ENCODE measurements at places on chromosomes 12 and 14.

- DNase-seq, result no peak
These were observed 30.6 kb upstream of the OSBPL8 start for GRCh38 chr12:76590131-76590530.

GRCh38 chr14:104353921-104354701 is 215.7 kb downstream of the KIF26A start:
- DNase-seq, result no peak

- DNase-seq, result no peak
These were observed 198.5 kb upstream of the PPFIA2 start for GRCh38 chr12:81957631-81958030.

GRCh38 chr12:32025906-32026305 is 66.7 kb downstream of the RESF1 start:
- no peak for DNase-seq

GRCh38 chr12:131621701-131622421 is 89.0 kb upstream of the SFSWAP start:
- DNase-seq, result no peak

DNA sequence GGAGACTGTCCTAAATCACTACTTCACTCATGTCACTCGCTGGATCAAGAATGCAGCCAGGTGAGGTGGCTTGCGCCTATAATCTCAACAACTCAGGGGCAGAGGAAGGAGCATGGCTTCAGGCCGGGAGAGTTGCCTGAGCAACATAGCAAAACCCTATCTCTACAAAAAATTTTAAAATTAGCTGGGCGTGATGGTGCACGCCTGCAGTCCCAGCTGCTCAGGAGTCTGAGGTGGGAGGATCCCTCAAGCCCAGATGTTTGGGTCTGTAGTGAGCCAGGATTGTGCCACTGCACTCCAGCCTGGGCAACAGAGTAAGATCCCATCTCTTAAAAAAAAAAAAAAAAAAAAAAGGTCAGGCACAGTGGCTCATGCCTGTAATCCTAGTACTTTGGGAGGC is 5.9 kb downstream of the SMAGP start:
- no peak for DNase-seq

DNA sequence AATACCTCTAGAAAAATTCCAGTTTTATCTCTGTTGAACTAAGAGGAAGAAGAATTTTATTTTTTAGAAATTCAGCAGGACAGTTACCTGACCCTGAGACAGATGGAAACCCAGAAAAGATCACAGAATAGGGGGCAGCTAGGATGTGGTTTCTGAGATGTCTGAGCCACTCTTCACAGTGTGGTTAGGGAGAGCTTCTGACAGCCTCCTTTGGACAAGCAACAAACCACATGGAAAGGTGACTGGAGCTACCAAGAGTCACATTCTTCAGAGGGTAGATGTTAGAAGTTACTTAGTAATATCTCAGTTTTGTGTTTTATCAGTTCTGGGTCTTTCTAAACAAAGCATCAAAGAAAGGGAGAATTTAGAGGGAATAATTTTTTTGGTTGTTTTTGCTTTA is 117.3 kb upstream of the NAP1L1 start:
- no peak for DNase-seq

- no peak for DNase-seq
These were observed 47.8 kb downstream of the FERMT2 start for GRCh38 chr14:52902971-52903619.

DNA sequence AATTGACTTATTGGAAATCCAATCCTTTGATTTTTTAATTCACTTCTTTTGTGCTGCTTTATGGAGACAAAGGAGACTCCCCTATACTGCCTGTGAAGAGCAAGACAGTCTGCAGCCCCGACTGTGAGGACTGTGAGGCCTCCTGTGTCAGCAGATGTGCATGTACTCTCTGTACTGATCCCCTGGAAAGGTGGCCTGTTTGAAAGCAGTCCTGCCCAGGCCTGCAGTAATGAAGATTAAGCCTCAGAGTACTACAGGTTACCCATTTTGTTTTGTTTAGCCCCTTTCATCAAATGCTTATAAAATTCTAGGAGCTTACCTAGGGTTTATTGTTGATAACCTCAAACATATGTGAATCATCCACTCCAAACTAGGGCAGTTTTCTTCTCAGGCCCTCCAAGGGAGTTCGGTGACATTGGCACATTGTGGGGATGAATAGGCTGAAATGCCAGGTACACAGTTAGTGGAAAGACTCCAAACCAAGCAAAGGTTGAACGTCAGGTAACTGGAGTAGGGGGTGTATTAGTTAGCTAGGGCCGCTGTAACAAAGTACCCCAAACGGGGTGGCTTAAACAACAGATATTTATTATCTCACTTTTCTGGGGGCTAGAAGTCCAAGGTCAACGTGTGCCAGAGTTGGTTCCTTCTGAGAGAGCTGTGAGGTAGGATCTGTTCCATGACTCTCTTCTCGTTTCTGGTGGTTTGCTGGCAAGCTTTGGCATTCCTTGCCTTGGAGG is 208.7 kb upstream of the BCL2L14 start:
- no peak for DNase-seq

GRCh38 chr12:106913456-106913855 is 42.3 kb upstream of the TMEM263 start:
- no peak for DNase-seq

DNA sequence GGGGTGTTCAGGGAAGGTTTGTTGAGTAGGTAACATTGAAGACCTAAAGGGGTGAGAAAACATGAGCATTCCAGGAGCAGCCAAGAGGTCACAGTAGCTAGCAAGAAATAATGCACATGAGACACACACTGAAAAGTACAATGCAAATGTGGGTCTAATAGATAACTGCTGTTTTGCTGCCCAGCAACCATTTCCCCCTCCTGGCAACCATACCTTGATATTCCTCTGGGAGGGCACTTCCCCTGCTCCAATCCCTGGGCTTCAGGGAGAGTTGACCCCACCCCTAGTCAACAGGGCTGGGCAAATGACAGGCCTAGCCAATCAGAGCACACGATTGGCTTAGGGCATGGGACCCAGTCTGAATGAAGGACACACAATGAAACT is 8.5 kb upstream of the ACTN1 start:
- peak; percentile 17 for DNase-seq

GRCh38 chr14:99213101-99213500 is 58.9 kb downstream of the BCL11B start:
- no peak for DNase-seq

GRCh38 chr14:105093431-105094192 is 28.4 kb upstream of the GPR132 start:
- DNase-seq, result peak; percentile 53

DNA sequence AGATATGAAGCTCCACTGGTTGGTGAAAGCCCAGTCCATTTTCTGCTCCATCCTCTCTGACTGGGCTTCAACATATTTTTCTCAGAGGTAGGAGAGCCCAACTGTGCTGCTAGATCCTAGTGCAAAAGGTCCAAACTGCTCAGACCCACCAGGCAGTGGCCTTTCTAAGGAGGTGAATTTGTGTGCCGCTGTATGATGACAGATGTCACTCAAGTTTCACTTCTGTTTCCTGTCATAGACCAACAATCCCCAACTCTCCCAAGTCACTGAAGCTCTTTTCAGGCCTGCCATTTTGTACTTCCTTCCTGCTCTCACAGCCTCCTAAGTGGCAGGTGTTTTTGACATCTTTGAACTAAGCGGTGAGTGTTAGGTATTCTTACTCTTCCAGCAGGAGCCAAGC is 16.4 kb upstream of the RNASE4 start:
- DNase-seq, result no peak

- no peak for DNase-seq
These were observed 84.3 kb upstream of the TTC7B start for GRCh38 chr14:90900476-90901083.

DNA sequence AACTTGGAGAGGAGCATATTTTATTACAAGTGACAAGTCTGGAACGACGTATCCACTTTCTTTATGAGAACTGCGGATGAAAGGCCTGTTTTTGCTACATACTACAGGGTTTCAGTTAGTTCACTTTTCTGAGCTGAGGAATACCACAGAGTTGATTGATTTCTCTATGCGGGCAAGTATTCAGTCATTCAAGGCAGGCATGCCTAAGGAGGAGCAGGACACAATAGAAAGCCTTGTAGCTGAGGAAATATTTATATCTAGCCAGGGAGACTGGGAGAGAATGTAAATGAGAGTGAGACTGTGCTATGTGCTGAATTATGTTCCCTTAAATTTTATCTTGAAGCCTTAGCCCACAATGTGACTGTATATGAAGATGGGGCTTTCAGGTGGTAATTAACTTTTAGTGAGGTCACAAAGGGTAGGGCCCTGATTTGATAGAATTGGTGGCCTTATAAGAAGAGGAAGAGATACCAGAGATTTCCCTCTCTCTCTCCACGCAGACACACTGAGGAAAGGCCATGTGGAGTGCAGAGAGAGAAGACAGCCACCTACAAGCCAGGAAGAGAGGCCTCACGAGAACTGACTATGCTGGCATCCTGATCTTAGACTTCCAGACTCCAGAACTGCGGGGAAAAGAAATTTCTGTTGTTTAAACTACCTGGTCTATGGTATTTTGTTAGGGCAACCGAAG is 459.0 kb upstream of the ATP2B1 start:
- DNase-seq, result no peak

- DNase-seq, result peak; percentile 49
These were observed 31.5 kb downstream of the TMEM63C start for GRCh38 chr14:77212943-77213678.

DNA sequence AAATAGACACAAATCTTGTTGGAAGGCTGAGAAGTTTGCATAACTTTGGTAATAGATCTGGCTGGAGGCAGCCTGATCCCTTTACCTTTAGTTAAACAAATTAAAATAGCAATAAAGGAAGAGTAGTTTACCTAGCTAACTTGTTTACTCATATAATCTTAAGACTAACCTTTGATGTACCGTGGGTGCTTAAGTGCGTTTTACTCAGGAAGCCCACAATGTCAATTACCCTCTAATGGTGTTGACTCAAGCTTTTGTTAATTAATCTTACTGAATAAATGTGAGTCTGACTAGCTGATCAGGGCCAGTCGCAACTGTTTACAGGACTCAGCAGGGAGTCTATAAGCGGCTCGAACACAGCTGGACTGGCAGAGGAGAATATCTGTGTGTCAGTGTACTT is 51.5 kb downstream of the FAR2 start:
- no peak for DNase-seq

DNA sequence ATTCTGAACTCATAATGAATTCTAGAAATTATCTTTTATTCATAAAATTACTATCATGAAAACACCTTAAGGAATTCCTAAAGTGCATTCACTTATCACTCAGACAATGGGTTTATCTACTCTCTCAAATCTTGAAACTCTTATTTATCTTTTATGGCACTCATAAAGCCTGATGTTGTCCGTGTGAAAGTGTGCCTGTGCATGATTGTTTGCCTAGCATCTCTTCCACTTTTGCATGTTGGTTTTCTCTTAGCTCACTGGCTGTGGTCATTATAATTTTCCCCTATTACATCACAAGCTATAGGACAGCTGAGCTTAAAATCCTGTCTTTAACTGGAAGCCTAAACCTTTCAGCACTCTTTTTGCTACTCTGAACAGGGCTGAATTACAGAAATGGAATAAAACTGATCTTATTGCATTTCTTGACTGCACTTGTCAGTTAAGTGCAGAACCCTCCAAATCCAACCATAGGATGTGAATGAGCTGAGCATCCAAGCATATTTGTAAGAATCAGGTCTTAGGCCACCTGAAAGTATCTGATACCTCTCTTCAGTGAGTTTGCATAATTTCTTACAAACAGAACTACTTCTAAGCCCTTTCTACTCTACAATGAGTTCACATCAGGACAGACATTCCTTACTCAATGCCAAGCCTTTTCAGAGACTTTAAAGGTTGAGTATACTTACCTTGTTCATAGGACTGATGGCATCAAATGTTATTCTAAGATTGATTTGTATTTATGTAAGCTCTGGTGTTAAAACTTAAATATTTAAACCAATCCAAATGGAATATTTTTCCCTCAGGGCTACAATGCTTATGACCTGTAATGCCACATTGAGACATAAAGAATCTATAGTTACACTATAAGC is 221.2 kb upstream of the KITLG start:
- DNase-seq, result no peak

GRCh38 chr12:104738331-104738730 is 219.8 kb downstream of the SLC41A2 start:
- DNase-seq, result no peak

DNA sequence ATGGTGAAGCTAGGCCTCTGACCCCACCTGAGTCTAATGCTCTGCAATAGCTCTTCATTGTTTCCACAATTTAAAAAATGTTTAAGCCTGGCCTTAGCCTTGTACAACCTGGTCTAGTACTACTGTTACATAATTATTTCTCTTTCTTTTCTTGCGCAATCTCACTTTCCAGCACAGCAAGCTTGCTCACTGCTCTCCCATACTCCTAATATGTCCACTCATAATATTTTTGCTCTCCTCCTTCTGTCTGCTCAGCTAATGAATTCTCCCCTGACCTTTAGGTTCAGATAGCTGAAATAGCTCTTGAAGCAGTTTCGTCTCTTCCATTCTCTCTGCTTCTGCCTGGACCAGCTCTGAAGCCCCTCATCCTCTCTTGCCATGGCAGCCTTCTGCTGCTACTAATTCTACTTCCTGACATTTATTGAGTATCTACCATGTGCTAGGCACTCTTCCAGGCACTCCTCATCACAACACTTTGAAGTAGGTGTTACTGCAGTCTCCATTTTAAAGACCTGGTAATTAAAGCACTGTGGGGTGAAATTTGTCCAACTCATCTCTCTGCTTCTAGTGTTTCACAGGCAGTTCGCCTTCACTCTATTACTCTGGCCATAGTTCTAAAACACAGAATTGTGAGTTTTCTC is 2.8 kb upstream of the SLC48A1 start:
- DNase-seq, result no peak

GRCh38 chr12:10540776-10541205 is 35.1 kb downstream of the EIF2S3B start:
- DNase-seq, result no peak

- DNase-seq, result no peak
These were observed 536 bp upstream of the DAAM1 start for GRCh38 chr14:59187802-59188460.

DNA sequence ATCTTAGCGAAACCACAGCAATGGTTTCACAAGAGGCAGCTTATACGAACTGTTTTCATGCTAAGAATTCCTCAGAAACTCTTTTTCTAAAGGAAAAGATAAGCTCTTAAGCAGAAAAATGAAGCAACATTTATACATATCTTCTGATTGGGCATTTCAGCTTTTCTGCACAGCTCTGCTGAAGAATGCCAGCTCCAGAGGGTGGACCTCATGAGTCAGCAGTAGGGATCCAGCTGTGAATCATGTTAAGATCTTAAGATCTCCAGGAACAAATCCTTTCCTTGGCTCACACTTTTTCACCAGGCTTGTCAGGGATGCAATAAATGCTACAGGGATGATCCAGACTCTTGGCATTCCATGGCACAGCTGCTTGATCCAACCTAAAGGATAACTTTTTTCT is 477.1 kb upstream of the CCDC196 start:
- DNase-seq, result no peak

DNA sequence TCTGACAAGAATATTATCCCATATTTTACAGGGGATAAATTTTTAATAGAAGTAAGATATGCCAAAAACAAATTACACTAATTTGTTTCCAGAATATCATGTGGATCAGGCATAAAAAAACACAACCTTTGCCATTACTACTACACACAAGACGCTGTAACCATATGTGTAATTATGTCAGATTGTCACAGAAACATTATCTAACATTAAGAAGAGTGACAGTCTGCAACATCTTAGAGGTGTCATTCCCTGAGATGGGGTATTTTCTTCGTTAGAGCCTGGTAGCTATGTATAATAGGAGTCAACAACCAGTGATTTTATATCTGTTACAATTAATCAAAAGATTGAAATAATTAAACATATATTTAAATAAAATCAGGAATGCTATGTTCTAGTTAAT is 518.9 kb downstream of the RERGL start:
- DNase-seq, result no peak
